ENCODE measurements at places on chromosomes 16 and 17. TPM values are rescaled to one million over a fixed set of nuclear protein-coding genes. Genes with fewer than 3 reads are reported as not detected.
A peak's percentile ranks its signal among the peaks of the same experiment; 100 is the strongest.

DNA sequence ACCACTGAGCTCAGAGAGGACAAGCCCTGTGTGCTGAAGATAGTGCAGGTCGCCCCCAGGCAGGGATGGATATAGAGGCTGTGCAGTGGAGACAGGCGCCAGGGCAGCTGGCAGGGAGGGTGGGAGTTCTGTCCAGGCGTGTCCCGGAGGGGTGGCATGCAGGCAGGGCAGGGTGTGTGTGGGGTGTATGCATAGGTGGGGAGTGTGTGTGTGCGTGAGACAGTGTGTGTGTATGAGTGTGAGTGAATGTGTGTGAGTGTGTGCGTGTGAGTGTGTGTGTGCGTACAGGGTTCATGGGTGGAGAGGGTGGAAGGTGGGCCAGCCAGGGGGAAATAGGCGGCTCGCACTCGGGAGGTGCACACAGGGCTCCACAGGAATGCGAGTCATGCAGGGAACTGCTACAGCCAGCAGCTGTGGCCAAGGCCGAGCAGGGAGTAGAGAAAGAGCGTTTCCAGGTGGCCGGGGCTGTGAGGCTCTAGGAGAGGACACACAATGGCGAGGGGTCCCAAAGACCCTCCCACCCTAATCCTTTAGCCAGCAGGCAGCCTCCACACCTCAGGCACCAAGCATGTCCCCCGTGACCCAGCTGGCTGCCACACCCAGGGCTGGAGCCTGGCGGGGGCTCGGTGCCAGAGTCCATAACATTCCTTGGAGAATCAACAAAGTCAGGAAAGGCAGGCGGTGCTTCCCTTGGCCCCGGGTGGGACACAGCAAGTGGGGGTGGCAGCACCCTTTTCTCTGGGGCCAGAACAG lies 4.6 kb downstream of the PLCD3 start:
- no peaks in the 10 kb centered on the region for H3K36me3 ChIP-seq
- peaks cover 1% of the 10 kb centered on the region for H3K4me1 ChIP-seq
- peaks cover 4% of the 10 kb centered on the region for H3K27me3 ChIP-seq
- DNase-seq = no peak
- no peak overlapping the region for H3K27ac ChIP-seq

DNA sequence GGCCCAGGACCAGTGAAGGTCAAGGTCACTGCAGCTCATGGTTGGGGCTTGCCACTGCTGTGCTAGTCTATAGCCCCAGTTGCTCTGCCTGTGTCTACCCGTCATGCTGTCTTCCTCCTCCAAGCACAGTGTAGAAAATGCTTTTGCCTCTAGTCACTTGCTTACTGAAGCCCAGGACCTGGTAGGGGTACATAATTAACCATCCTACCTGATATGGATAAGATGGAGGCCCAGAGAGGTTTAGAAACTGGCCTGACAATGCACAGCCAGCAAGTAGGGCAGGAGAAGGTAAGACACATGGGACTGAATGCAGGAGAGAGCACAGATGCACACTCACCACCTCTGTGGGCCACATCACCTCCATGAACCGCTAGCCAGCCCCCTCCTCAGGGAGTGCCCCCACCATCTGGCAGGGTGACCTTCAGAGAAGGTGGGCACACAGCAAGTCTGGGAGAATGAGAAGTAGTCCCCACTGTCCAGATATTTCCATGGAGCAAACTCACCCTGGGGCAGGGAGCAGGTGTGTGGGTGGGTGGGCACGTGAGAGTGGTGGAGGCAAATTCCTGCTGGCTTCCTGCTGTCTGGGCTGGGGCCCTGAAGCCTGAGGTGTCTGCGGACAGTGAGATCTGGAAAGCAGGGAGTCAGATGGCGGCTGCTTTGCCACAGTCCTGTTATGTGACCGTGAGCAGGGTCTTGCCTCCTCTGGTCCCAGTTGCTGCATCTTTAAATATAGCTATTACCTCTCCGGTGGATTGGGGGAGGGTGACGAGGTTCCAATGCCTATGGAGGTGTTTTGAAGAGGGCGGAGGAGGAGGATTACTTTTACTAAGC lies 1.0 kb downstream of the CX3CL1 start:
- H3K27me3 ChIP-seq = no peaks in the 10 kb centered on the region
- DNase-seq = no peak
- peaks cover 22% of the 10 kb centered on the region for H3K4me1 ChIP-seq
- no peak overlapping the region for H3K4me3 ChIP-seq
- no peaks in the 10 kb centered on the region for H3K36me3 ChIP-seq
- no peak overlapping the region for H3K27ac ChIP-seq

DNA sequence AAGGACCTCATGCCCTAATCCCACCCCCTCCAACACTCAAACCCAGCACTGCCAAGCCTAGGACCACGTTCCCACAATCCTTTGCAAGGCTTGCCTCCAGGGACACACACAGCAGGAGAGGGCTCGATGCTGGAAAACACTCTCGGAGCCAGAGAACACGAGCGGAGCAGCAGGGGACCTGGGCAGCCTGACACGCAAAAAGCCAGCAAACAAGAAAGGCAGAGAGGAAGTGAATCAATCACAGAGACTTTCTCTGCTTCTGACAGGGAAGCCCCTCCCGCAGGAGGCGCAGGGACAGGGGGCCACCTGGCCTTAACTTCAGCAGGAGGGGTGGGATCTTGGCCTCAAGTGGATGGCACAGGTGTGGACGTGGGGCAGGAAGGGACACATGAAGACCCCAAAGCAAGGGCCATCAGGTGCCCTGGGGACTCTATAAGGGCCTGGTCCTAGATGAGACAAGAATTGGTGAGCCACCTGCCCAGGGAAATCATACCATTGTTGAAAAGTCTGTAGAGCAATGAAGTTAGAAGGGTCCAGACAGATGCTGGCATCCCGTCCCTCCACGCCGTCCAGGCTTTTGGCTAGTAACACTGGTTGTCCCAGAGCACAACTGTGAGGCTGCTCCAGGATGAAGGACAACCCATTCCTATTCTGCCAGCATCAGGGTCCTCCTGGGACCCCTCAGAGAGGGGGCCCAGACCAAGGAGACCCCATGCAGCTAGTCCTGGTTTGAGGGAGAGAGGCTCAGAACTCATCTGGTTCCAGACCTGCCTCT lies 2.2 kb downstream of the SDK2 start:
- H3K27ac ChIP-seq = peak overlapping the region; percentile 62
- peaks cover 28% of the 10 kb centered on the region for H3K4me1 ChIP-seq
- peak overlapping the region; percentile 70 for H3K4me3 ChIP-seq
- peak; percentile 25 for DNase-seq
- no peaks in the 10 kb centered on the region for H3K27me3 ChIP-seq
- H3K36me3 ChIP-seq = peaks cover 2% of the 10 kb centered on the region

DNA sequence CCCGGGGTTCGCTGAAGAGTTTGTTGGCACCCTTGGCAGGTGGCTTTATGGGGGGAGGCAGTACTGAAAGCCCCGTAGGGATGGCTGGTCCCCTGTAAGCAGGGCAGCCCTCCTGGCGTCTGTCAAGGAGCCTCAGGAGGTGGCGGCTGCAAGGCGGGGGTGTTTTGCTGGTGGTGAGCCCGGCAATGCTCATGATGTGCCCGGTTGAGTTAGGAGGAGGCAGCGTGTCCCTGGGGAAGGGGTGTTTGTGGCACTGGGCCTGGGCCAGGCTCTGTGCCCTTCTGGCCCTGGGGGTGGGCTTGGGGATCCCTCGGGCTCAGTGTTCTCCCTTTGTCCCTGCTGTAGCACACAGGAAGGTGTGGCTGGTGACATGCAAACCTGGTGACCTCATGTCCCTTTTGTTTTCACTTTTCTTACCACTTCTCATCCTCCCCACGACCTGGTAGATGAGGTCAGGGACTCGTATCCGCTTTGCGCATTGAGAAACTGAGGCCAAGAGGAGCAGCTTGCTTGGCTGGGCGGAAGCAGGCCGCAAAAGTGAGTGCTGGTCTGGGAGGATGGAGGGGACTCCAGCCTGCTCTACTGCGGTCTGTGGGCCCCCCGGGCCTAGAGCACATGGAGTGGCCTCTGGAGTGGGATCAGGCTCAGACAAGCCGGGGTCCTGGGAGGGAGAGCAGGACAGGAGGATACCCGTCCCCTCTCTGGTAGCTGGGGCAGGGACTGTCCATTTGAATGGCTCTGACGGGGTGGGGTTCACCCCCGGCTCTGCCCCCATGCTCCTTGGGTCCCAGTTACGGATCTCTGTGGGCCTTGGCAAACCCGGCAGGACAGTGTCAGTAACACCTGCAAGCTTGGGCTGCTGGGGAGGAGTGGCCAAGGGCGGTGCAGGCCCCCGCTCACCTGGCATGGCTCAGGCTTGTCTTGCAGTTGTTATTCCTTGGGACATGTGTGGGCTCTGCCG lies 2.2 kb downstream of the SNN start:
- peak overlapping the region; percentile 90 for H3K4me3 ChIP-seq
- peak overlapping the region; percentile 89 for H3K27ac ChIP-seq
- peak; percentile 47 for DNase-seq
- peaks cover 80% of the 10 kb centered on the region for H3K4me1 ChIP-seq
- H3K27me3 ChIP-seq = no peaks in the 10 kb centered on the region

GRCh38 chr17:44002141-44002848 lies 2.1 kb upstream of the NAGS start:
- no peak overlapping the region for H3K27ac ChIP-seq
- no peak overlapping the region for H3K4me3 ChIP-seq
- H3K4me1 ChIP-seq = peaks cover 15% of the 10 kb centered on the region

Gene TMEM231
- 4.0 TPM for total RNA-seq

Gene KRTAP4-3
- total RNA-seq = not detected

Gene MYH1
- total RNA-seq = not detected

Gene CCL8
- not detected for total RNA-seq

DNA sequence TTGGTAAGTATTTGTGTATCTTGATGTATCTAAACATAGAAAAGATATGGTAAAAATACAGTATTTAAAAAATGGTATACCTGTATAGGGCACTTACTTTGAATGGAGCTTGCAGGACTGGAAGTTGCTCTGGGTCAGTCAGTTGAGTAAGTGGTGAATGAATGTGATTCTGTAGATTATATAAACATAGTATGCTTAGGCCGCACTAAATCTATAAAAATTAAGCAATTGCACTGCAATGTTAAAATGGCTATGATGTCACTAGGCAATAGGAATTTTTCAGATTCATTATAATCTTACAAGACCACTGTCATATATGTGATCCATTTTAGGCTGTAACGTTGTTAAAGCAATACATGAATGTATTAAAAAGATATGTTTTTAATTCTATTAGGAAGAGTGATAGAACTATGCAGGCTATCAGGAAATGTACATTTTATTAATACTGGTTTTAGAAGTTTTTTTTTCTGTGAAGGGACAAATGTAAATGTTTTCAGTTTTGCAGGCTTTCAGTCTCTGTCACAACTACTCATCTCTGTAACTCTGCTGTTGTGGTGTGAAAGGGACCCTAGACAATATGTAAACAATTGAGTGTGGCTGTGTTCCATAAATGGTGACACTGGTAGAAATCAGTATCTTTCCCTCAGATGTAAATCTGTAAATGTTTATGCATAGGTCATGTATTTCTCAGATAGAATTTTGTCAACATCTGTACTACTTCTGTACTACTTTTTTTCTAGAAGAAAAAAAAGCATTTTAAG lies 10.5 kb downstream of the CBFB start:
- no peak for DNase-seq
- H3K27me3 ChIP-seq = no peaks in the 10 kb centered on the region
- no peak overlapping the region for H3K4me3 ChIP-seq
- peaks cover 45% of the 10 kb centered on the region for H3K36me3 ChIP-seq
- peaks cover 33% of the 10 kb centered on the region for H3K4me1 ChIP-seq
- no peak overlapping the region for H3K27ac ChIP-seq

GRCh38 chr17:19453296-19453695 lies 42.3 kb downstream of the RNF112 start:
- no peak overlapping the region for H3K4me3 ChIP-seq
- no peak overlapping the region for H3K27ac ChIP-seq
- no peaks in the 10 kb centered on the region for H3K36me3 ChIP-seq
- DNase-seq = no peak

- H3K4me1 ChIP-seq = peaks cover 27% of the 10 kb centered on the region
- H3K27ac ChIP-seq = no peak overlapping the region
- DNase-seq = no peak
- H3K4me3 ChIP-seq = no peak overlapping the region
- no peaks in the 10 kb centered on the region for H3K36me3 ChIP-seq
Measured at GRCh38 chr17:40491486-40491885, 9.9 kb downstream of the TNS4 start.

Gene ZNF652
- total RNA-seq = 40.6 TPM

Gene KRT28
- total RNA-seq = not detected

DNA sequence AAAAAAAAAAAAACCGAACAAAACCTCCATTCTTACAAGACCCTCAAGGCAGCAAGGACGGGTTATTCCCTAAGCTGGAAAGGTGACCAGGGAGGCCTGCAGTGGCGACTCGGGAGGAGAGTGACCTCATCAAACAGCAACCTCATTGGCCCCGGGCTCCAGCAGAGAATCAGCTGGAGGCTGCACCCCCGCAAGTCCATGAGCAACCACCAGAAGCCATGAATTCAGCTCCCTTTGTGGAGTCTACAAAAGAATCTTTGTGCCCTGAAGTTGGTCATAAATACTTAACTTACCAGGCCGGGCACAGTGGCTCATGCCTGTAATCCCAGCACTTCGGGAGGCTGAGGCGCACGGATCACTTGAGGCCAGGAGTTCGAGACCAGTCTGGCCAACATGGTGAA lies 80.9 kb upstream of the CREBBP start:
- peaks cover 15% of the 10 kb centered on the region for H3K4me1 ChIP-seq
- H3K27me3 ChIP-seq = peaks cover 17% of the 10 kb centered on the region
- DNase-seq = no peak
- H3K36me3 ChIP-seq = no peaks in the 10 kb centered on the region
- H3K4me3 ChIP-seq = no peak overlapping the region

Gene TBC1D3D
- 0.39 TPM for total RNA-seq

Gene TANC2
- total RNA-seq = 17.2 TPM

Gene NACA2
- not detected for total RNA-seq

GRCh38 chr16:46785076-46785845 lies 37.1 kb upstream of the MYLK3 start:
- no peak for DNase-seq
- no peak overlapping the region for H3K4me3 ChIP-seq
- H3K27ac ChIP-seq = no peak overlapping the region
- peaks cover 42% of the 10 kb centered on the region for H3K4me1 ChIP-seq

DNA sequence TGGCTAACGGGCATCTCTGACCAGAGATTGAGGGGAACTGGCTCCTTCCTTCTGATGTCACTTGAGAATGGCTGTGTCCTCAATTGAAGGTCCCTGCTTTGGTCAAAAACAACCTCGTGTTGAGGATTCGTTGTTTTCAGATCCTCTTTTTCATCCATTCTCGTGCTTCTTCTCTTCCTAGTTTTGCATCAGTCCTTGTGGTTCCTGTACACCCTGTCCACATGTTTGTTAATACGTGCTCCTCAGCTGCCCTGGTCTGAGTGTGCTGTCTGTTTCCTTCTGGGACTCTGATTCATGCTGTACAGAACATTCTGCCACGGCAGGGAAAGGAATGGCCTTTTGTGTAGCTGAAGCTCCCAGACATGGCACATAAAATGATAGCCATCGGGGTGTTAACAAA lies 863.2 kb upstream of the GOT2 start:
- H3K27me3 ChIP-seq = no peaks in the 10 kb centered on the region
- no peak overlapping the region for H3K4me3 ChIP-seq
- no peak overlapping the region for H3K27ac ChIP-seq
- H3K36me3 ChIP-seq = no peaks in the 10 kb centered on the region
- H3K4me1 ChIP-seq = peaks cover 6% of the 10 kb centered on the region

Gene FBXO39
- total RNA-seq = 0.22 TPM

Gene MSLN
- total RNA-seq = not detected

Gene TNFRSF13B
- 316 TPM for total RNA-seq

GRCh38 chr16:27216297-27216885 lies 13.1 kb downstream of the KDM8 start:
- H3K4me3 ChIP-seq = no peak overlapping the region
- no peaks in the 10 kb centered on the region for H3K27me3 ChIP-seq
- no peaks in the 10 kb centered on the region for H3K4me1 ChIP-seq
- H3K36me3 ChIP-seq = peaks cover 35% of the 10 kb centered on the region

- peaks cover 39% of the 10 kb centered on the region for H3K4me1 ChIP-seq
- H3K36me3 ChIP-seq = peaks cover 16% of the 10 kb centered on the region
- H3K27me3 ChIP-seq = no peaks in the 10 kb centered on the region
- DNase-seq = peak; percentile 45
- peak overlapping the region; percentile 96 for H3K4me3 ChIP-seq
Measured at GRCh38 chr16:85554114-85554888, 58.8 kb upstream of the GSE1 start.
